ENCODE measurements at places on chromosomes 2 and 18. TPM values are rescaled to one million over a fixed set of nuclear protein-coding genes. Genes with fewer than 3 reads are reported as not detected.

Gene CD226
- total RNA-seq: 0.36 TPM

Gene MAPK4
- total RNA-seq: not detected

Gene PAX8
- total RNA-seq: 2.9 TPM

Gene MOCOS
- total RNA-seq: 14.4 TPM

Gene ICA1L
- 8.7 TPM for total RNA-seq

Gene PLB1
- 0.36 TPM for total RNA-seq

Gene METTL21A
- 8.5 TPM for total RNA-seq

Gene IMPACT
- 34.7 TPM for total RNA-seq

Gene GYPC
- total RNA-seq: 101 TPM

Gene GLB1L
- total RNA-seq: 21.0 TPM

Gene UPP2
- total RNA-seq: not detected

Gene CRYGD
- not detected for total RNA-seq

Gene CAPG
- 140 TPM for total RNA-seq

Gene GALR1
- total RNA-seq: not detected

Gene COL4A4
- total RNA-seq: 0.36 TPM

Gene CEBPZ
- 36.6 TPM for total RNA-seq

Gene TRIM54
- total RNA-seq: not detected

Gene ABCB11
- total RNA-seq: under 0.01 TPM

Gene TUBA3E
- total RNA-seq: not detected

Gene FBXO15
- total RNA-seq: 0.36 TPM

Gene DSG2
- total RNA-seq: 21.2 TPM

Gene ELOA2
- not detected for total RNA-seq

Gene DYSF
- 4.3 TPM for total RNA-seq

Gene STON1
- total RNA-seq: 15.6 TPM

Gene SLC8A1
- 82.9 TPM for total RNA-seq

Gene TMEM17
- total RNA-seq: 3.3 TPM

Gene OTOS
- not detected for total RNA-seq

Gene IL1R1
- 116 TPM for total RNA-seq
